Left renal pelvis (tissue), 4 donors: ENCODE measurements at places on chromosomes 5 and 9. TPM values are rescaled to one million over a fixed set of nuclear protein-coding genes. Genes with fewer than 3 reads are reported as not detected.
A peak's percentile ranks its signal among the peaks of the same experiment; 100 is the strongest.

DNA sequence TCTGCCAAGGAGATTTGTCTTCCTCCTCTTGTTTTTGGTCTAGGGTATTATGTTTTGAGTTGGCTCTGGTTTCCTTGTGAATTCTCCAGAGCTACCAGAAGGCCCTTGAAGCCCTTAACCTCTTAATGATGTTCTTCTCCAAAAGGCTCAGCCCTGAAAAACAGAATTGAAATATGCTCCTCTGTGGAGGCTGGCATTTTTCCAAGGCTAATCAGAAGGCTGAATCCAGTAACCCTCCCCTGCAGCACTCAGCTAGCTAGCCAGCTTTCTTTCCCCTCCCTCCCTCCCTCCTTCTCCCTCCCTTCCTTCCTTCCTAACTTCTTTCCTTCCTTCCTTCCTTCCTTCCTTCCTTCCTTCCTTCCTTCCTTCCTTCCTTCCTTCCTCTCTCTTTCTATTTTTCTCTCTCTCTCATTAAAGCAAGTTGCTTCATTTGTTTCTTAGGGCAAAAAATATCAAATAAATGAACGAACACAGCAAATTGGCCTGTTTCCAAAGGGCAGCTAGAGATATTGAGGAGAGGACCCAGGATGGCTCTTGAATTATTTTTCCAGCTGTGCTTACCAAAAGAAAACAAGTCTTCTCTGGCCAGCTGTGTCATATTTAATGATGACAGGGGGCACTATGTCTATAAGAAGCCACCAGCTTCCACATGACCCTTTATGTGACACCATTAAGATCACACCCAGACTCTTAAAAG is 38.7 kb downstream of the JAKMIP2 start:
- peak; percentile 35 for DNase-seq

The POU5F2 gene
- polyA plus RNA-seq, result 0.04 TPM

DNA sequence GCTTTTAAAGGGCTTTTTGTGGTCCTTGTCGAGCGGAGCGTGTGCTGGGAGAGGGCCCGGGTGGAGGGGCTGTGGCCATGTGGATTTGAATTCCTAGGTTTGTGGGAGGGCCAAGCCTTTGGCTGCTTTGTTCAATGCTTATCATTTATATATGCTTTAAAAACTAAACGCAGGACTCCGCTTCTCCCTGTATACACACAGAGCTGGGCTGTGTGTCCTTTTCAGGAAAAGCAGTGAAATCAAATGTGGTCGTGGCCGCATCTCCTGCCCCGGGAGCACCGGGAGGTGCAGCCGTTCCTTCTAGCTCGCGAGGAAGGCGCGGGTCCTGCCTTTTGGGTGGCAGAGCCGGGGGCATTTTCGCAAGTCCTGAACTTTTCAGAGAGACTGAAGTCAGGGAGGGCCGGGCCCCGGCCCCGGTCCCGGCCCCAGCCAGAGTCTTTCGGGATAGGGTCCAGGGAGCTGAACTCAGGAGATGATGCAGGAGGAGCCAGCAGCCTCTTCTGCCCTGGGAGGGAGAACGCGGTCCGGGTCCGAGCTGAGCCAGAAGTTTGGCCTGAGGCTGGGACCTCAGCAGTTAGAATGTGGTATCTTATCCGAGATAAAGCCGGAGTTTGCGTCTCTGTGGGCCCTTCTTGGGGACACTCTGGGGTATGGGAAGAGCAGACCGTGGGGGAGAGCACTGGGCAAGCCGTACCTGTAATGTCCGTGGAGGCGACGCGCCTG is 158.8 kb downstream of the C9orf152 start:
- no peak for DNase-seq

GRCh38 chr5:124745928-124746915 is at the start of gene ZNF608:
Gene ZNF608 (minus strand): TSS chr5:124746639. CDS start chr5:124744989, 1,650 bp downstream.
- DNase-seq, result no peak

GRCh38 chr9:127253446-127253845 is 11.1 kb upstream of the GARNL3 start:
- DNase-seq, result no peak
